ENCODE measurements at places on chromosomes 13 and 19.
A peak's percentile ranks its signal among the peaks of the same experiment; 100 is the strongest.

- no peak for DNase-seq
Measured at GRCh38 chr19:2546128-2547032, 70.5 kb downstream of the GADD45B start.

DNA sequence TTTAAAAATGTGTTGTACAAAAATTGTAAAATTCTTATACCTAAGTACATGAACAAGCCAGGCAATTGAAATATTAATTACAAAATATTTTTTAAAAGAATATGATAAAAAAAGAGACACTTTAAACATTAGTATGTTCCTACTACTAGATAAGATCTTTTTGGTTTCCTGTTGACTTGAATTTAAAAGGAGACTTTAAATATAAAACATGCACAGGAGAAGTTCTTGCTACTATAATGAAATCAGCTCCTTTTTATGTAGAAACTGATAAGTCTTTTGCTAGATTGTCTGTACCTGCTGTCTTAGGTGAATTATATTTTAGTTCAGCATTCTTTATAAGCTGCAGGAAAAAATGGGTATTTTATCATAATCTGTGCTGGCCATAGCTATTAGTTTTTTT, 140.2 kb downstream of the TNFSF13B start:
- DNase-seq: no peak

DNA sequence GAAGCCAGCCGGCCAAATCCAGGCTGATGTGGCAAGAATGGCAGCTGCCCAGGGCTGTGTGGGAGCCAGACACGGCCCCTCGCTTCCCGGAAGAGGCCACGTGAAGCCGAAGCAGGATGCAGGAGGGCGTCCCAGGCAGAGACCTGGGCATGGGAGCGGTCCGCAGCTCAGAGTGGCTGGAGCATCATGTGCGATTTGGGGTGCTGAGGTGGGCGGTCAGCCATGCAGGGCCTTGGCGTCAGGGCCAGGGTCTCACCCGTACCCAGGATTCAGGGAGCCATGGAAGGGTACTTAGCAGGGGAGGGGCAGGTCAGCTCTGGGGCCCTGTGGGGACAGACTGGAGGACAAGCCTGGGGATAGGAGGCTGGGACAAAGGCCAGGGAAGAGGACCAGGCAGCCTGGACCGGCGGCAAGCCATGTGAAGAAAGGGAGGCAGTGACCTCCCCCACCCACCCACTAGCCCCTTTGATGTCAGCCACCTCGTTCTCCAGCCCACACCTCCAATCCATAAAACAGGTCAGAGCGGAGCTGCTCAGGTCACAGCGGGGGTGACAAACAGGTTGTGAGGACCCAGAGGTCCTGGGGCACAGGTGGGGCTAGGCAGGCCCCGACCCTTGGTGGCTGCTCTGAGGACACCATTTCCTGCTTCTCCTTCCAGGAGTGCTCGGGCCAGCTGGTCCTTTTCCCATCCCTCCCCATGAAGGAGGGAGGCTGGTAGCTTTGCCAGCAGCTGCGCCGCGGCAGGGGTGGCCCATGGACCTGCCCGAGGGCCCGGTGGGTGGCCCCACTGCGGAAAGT, 2.3 kb downstream of the KASH5 start:
- no peak for DNase-seq

DNA sequence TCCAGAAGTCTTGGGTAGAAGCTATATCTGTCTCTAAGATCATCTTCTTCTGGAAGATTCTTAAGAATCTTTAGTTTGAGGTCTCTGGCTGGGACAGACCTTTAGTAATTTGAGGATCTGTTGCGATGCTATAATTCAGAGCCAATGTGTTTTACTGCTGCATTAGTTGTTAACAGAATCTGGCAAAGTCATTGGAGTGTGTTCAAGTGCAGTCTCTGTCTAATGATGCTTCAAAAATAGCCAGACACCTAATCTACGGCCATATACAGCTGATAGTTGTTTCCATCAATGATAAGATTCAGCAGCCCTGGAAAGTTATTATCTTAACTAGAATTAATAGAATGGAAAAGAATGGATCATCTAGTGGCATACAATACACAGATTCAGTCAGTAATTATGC, 72.6 kb downstream of the CDK8 start:
- no peak for DNase-seq

DNA sequence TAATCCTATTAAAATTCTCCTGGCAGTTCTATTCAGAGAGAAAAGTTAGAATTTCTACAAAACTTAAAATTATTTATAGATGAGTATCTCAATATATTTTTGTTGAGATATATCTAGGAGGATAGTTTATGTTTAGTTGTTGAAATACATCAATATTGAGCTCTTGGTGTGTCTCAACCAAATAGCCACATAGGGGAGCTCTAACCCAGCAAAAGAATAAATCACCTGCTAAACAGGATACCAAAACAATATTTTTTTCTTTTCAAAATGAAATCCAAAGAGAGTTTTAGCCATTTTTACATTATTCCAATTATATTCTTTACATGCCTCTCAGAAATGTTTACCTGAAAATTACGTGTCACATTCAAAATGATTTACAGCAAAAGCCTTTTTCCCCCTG, 954.7 kb downstream of the SLITRK6 start:
- no peak for DNase-seq

GRCh38 chr19:35112995-35113688, 2.5 kb upstream of the FXYD3 start:
- DNase-seq: no peak

- no peak for DNase-seq
Measured at GRCh38 chr13:23987331-23987894, 90.1 kb upstream of the C1QTNF9B start.

DNA sequence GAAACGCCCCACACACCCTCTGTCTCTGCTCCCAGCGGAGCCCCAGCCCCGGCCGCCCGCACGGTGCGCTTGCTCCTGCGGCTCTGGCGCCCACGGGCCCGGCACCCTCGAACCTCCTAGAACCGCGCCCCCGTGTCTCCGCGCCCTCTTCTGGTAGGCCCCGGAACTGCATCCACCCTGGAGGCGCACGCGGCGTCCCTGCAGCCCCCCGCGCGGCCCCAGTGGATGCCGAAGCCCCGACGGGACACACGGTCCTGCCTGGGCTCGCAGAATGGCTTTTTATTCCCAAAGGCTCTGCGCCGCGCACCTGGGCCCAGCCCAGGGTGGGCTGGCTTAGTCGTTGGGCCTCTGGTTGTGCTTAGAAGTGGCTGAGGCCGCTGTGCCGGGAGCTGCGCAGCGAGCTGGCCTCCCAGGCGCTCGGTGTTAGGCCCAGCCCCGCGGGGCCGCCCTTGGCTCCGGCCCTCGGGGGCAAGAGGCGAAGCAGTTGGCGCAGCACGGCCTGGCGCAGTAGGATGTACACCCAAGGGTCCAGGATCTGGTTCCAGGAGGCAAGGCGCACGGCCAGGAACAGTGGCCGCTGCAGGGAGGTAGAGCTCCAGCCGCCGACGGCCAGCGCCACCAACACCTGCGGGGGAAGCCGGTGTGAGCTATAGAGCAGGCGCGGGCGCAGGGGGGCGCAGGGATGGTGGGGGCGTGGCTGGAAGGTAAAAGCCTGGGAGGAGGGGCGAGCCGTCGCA, 2.8 kb downstream of the PTGER1 start:
- DNase-seq: peak; percentile 57

DNA sequence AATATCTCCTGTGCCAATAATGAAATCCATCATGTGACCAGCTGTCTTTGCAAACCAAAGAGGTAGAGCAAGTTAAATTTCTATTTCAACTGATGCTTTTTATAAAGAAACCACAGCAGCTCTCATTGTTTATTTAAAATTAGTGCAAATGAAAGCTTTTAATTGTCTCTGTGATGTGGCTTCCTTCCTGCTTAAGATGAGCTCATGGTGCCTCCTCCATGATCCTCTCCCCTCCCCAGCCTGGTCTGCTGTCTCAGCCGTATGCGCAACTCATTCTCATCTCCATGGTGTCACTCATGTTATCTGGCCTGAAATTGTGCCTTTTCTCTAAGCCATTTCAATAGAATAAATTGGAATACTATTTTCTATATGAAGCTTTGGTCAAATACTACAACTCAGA, 270.6 kb downstream of the FGF14 start:
- DNase-seq: no peak

DNA sequence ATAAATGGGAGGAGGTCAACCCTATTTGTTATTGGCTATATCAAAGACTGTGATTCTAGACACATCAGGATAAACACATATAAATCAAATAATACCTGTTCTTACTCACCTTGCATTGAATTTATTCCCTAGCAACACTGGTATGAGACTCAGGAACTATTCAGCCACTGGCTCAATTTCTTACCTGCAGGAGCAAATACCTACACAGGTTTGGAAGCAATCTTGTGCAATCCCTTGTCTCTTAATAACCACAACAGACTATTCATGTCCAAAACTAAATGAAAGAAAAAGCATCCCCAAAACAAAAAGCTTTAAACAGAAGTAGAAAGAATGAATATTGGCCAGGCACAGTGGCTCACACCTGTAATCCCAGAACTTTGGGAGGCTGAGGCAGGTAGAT, 55.5 kb downstream of the TBC1D4 start:
- no peak for DNase-seq

Measured in MG63 (cell line).